ENCODE measurements at places on chromosomes 13 and 19. TPM values are rescaled to one million over a fixed set of nuclear protein-coding genes. Genes with fewer than 3 reads are reported as not detected.

DNA sequence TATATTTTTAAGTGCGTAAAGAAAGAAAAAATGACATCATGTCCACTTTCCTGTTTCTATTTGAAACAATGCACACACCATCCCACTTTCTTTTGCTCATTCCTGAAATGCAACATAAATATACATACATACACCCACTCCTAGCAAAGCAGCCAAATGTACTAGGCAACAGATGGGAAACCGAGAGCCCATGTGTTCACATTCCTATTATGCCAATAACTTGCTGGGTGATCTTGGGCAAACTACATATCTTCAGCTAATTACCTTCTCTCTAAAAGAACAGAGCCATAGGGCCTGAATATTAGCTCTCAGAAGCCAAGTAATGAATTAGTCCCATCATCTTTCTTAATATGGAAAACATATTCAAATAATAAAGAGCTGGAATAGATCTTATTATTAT is 610.6 kb upstream of the ATXN8OS start:
- H3K36me3 ChIP-seq = no peaks in the 10 kb centered on the region
- no peak for DNase-seq
- H3K27ac ChIP-seq = no peak overlapping the region
- no peaks in the 10 kb centered on the region for H3K27me3 ChIP-seq
- no peak overlapping the region for H3K4me3 ChIP-seq
- no peaks in the 10 kb centered on the region for H3K4me1 ChIP-seq

DNA sequence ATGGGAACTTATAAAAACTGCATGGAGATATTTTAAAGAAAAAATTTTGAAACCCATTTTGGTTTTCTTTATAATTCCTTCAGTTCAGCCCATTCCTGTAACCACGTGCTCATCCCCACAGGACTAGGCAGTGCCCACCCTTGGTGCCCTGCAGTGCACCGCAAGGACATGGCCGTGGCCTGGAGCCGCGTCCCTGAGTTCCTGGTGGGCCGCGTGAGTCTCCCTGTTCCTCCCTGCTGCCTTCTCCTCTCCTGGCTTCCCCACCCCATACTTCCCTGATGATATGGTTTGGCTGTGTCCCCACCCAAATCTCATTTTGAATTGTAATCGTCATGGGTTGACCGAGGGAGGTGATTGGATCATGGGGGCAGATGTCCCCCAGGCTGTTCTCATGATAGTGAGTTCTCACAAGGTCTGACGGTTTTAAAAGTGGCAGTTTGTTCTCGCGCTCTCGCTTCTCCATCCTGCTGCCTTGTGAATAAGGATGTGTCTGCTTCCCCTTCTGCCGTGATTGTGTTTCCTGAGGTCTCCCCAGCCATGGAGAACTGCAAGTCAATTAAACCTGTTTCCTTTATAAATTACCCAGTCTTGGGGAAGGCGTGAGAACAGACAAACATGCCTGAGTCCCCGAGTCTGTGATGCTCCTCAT is 31.6 kb upstream of the TFDP1 start:
- no peaks in the 10 kb centered on the region for H3K4me1 ChIP-seq
- H3K27me3 ChIP-seq = no peaks in the 10 kb centered on the region
- DNase-seq = peak; percentile 13

GRCh38 chr13:49667773-49668172 is 23.5 kb downstream of the EBPL start:
- no peak overlapping the region for H3K4me3 ChIP-seq
- no peaks in the 10 kb centered on the region for H3K4me1 ChIP-seq
- no peaks in the 10 kb centered on the region for H3K36me3 ChIP-seq
- no peak overlapping the region for H3K27ac ChIP-seq
- DNase-seq = no peak

DNA sequence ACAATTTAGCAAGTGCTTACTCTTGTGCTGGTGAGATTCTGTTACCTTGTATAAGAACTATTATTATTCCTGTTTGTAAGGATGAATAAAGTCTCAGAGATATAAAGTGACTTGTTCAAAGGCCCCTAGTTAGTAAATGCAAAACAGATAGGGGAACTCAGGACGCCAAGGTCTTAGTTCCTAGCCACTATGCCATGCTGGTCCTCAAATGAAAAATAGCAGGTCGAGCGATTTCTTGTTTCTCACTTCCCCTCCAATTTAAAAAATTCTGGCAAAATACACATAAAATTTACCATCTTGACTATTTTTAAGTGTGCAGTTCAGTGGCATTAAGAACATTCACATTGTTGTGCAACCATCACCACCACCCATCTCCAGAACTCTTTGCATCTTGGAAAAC is 1.1 kb downstream of the TECR start:
- H3K27me3 ChIP-seq = no peaks in the 10 kb centered on the region
- H3K4me1 ChIP-seq = peaks cover 4% of the 10 kb centered on the region
- no peaks in the 10 kb centered on the region for H3K36me3 ChIP-seq
- H3K4me3 ChIP-seq = peak overlapping the region; percentile 65
- H3K27ac ChIP-seq = peak overlapping the region; percentile 92

Gene B3GNT3
- total RNA-seq = 108 TPM

DNA sequence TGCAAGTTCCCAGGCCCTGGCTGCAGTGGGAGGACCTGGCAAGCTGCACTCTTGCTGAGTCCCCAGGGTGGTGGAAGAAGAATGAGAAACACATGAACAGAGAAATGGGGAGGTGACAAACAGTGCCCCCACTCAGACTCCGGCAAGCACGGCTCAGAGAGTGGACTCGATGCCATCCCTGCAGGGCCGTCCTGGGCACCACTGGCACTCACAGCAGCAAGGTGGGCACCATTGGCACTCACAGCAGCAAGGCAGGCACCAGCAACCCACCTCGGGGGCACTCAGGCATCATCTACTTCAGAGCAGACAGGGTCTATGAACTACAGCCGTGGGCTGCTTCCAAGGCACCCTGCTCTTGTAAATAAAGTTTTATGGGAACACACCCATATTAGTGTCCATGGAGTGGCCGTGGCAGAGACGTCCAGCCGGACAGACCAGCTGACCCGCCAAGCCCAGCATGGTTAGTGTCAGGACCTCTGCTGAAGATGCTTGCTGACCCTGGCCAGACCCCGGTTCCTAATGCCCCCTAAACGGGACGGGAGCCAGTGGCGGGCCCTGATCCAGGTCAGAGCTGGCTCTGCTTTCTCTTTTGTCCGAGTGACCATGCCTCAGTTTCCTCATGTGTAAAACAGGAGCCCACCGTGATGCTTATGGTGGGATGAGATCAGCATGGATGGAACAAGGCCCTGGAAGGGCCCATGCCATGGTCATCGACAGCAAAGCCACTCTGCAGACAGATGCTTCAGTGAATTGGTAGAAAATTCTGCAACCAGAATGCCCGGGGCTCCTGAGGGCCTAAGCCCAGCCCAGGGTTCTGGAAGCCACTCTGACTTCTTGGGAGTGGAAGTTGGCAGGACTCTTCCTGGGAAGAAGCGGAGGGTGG is 2.1 kb upstream of the F10 start:
- no peaks in the 10 kb centered on the region for H3K36me3 ChIP-seq
- no peak overlapping the region for H3K4me3 ChIP-seq
- no peak overlapping the region for H3K27ac ChIP-seq

GRCh38 chr19:39918183-39918651 is 16.2 kb downstream of the FCGBP start:
- H3K27ac ChIP-seq = no peak overlapping the region
- DNase-seq = peak; percentile 17
- H3K27me3 ChIP-seq = no peaks in the 10 kb centered on the region
- no peaks in the 10 kb centered on the region for H3K4me1 ChIP-seq

Gene SIGLEC12
- 0.35 TPM for total RNA-seq

- no peaks in the 10 kb centered on the region for H3K4me1 ChIP-seq
- H3K4me3 ChIP-seq = no peak overlapping the region
- no peak for DNase-seq
- no peaks in the 10 kb centered on the region for H3K27me3 ChIP-seq
- H3K36me3 ChIP-seq = no peaks in the 10 kb centered on the region
- H3K27ac ChIP-seq = no peak overlapping the region
These were observed 286.3 kb downstream of the TBC1D4 start for GRCh38 chr13:75195495-75196146.

Gene PLVAP
- total RNA-seq = 20.8 TPM

DNA sequence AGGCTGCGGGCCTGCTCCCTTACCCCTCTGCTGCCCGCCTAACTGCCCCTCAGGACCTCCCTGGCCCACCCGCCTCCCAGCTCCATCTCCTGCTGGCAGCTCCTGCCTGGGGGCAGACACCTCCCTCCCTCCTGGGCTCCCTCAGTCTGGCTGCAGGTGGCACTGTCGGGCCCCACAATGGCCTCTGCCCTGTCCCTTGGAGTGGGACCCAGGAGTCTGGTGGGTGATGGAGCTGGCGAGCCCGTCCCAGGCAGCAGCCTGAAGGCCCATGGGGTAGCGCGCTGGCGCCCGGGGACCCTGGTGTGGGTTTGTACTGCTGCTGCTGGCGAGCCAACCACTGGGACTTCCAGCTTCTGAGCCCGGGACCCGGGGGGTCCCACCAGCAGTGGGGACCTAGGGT is 83.6 kb downstream of the KDM4B start:
- H3K27me3 ChIP-seq = no peaks in the 10 kb centered on the region
- H3K36me3 ChIP-seq = no peaks in the 10 kb centered on the region
- peaks cover 17% of the 10 kb centered on the region for H3K4me1 ChIP-seq
- no peak overlapping the region for H3K4me3 ChIP-seq

Gene SPIB
- 32.5 TPM for total RNA-seq

GRCh38 chr19:6590827-6591319 is at the start of gene CD70:
Gene CD70 (minus strand): TSS chr19:6591150. CDS start chr19:6591002, 148 bp downstream.
- H3K27me3 ChIP-seq = peaks cover 34% of the 10 kb centered on the region
- H3K36me3 ChIP-seq = no peaks in the 10 kb centered on the region
- H3K4me1 ChIP-seq = no peaks in the 10 kb centered on the region
- no peak for DNase-seq
- no peak within 1 kb of the TSS for H3K27ac ChIP-seq

Gene C1QTNF9
- 0.19 TPM for total RNA-seq

Gene SPATA13
- 43.8 TPM for total RNA-seq

Gene ZNF665
- 2.2 TPM for total RNA-seq

DNA sequence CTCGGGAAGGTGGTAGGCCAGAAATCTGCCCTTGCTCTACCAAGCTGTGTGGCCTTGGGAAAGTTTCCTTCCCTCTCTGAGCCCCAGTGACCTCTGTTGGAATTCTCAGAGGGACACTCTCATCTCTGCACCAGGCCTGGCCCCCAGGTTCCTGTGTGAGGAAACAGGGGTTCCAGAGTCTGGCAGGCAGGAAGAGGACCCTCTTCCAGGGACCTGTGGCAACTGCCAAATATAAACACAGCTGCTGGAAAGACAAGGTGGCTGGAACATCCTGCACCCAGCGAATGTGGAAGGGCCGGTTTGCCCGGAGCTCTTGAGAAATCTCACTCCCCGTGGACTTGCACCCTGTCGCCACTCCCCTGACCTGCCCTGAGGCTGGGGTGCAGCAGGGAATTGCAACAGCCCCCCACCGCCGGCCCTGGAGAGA is 52.8 kb downstream of the GADD45B start:
- DNase-seq = no peak
- no peak overlapping the region for H3K4me3 ChIP-seq
- H3K27me3 ChIP-seq = no peaks in the 10 kb centered on the region
- H3K4me1 ChIP-seq = no peaks in the 10 kb centered on the region
- no peaks in the 10 kb centered on the region for H3K36me3 ChIP-seq
- H3K27ac ChIP-seq = no peak overlapping the region

- H3K27ac ChIP-seq = no peak overlapping the region
- H3K4me3 ChIP-seq = no peak overlapping the region
- no peaks in the 10 kb centered on the region for H3K36me3 ChIP-seq
- no peak for DNase-seq
- H3K27me3 ChIP-seq = no peaks in the 10 kb centered on the region
These were observed 47.0 kb upstream of the C13orf46 start for GRCh38 chr13:114020750-114021463.

- H3K4me1 ChIP-seq = no peaks in the 10 kb centered on the region
- H3K27me3 ChIP-seq = no peaks in the 10 kb centered on the region
- no peak overlapping the region for H3K4me3 ChIP-seq
- H3K27ac ChIP-seq = no peak overlapping the region
- DNase-seq = no peak
These were observed 474.0 kb downstream of the FOXO1 start for GRCh38 chr13:40192452-40192851.

Gene KCNRG
- 0.40 TPM for total RNA-seq

Gene PRTN3
- not detected for total RNA-seq

DNA sequence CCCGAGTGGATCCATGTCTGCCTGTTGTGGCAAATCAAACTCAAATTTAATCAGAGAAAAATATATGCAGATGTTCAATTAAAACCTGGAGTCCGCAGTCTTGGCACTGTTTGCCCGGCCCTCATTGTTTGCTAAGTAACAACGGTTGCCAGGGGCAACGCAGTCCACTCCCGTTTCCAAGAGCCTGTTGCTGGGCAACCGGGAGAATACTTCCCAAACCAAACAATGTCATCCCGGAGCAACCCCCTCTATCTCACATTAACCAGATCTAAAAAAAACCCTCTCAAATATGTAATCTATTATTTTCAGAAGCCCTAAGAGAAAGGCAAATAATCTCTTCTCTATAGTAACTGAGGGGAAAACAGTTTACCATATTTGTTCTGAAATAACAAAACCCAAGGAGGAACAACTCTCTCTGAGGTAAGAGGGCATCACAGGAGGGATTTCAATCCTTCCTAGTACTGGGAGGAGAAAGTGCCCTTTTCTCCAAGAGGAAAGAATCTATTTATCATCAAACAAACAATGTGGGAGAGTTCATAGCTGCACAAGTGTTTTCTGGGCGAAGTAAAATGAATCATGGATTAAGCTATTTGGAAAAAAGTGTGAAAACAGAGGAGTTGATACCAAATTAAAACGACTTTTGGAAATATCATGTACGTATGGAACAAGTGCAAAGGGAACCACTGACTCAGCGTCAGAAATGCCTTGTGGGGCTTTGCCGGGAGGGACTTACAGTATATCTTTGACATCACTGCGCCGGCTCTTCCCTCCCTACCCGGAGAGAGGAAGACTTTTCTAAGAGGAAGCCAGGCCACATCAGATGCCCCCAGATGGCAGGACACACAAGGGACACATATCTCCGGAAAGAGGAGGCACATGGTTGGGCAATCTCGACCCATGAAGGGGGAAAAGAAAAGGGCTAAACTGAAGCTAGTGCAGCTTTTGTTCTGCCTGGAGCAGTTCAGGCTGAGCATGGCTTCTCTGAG is 43.3 kb downstream of the RFX2 start:
- peaks cover 18% of the 10 kb centered on the region for H3K4me1 ChIP-seq
- H3K27ac ChIP-seq = peak overlapping the region; percentile 59
- H3K36me3 ChIP-seq = no peaks in the 10 kb centered on the region
- DNase-seq = peak; percentile 89
- H3K27me3 ChIP-seq = no peaks in the 10 kb centered on the region
- H3K4me3 ChIP-seq = no peak overlapping the region

Gene FUT3
- 260 TPM for total RNA-seq
